Cortex of kidney (tissue), 1 donor: ENCODE measurements at places on chromosomes 7 and 10.

DNA sequence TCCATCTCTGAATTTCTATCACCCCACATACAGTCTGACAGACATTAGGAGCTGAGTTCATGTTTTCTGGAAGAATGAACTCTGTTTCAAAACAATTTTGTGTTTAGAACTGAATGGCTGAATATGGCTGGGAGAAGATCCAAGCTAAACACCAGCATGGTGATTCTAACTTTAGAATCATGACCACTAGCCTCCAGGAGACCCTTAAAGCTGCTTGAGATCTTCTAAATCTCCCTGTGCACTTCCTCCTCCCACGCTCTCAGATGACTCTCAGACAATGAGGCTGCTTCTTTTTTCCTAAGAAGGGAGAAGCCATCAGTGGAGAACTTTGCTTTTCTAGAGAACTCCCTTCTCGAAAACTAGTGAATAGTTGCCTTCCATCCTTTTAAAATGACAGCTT, 711.2 kb downstream of the GRID1 start:
- DNase-seq, result no peak

DNA sequence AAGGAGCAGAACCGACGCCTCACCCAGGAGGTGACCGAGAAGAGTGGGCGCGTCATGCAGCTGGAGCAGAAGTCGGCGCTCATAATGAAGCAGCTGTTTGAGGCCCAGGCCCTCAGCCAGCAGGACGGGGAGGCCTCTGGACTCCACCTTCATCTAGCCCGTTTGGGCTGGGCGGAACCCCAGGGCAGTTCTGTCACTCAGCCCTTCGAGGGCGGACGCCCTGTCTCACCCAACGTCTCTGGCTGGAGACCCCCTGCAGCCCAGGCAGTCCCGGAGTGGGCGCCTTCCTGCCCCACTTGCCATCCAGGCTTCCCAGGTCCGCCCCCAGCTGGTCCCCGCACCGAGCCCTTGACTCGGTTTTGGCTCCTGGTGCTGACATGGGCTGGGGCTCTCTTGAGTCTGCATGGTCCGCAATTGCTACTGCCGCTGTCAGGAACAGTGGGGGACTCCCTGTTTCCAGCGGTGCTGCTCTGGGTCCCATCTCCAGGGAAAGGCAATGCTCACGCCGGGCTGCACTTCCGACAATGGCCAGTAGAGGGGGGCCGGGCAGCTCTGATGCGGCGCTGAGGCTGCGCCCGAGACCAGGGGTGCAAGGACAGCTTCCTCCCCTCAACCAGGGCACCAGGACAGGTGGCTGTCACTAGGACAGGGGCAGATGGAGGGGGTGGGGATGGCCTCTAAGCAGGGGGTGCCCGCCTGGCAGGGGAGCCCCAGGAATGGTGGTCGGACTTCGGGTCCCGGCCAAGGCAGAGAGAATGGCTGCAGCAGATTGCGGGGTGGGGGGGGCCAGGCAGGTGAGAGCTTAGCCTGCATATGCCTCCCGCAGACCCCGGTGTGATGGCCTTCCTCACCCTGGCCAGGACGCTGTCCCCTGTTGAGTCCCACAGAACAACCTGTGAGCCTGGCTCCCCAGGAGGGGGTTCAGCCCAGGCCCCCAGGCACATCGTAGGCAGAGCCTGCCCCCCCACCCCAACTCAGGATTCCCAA, 71.2 kb upstream of the KCTD7 start:
- no peak for DNase-seq

- no peak for DNase-seq
Measured at GRCh38 chr7:76204147-76204546, 2.5 kb downstream of the SRRM3 start.

- DNase-seq, result no peak
Measured at GRCh38 chr7:40315277-40315676, 180.5 kb downstream of the SUGCT start.

DNA sequence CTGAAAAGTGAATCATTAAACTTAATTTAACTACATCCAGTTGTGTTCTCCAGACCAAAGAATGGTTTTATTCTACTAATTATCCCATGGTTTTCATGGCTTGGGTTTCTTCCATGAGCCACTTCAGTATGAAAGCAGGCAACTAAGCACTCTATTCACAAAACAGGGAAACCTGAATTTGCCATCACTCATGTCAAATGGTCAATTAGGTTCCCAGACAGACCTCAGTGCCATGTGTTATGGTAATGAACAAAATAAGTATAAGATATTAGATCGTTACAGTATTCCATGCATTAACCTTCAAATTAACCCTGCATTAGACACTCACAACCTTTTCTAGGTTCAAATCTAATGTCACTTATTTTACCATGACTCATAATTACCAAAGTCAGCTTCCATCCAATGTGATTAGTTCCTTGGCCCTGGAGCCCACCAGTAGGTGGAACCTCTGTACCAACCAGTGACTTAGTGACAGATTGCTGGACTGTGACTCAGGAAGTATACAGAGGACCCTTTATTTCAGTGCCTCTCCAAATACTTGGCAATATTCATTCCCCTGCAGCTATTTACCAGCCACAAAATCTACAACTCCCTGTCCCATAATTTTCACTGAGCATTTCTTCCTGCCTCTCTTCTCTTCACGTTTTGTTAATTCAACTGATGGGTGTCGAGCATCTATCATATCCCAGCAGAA, 1270.2 kb upstream of the SORCS1 start:
- no peak for DNase-seq

DNA sequence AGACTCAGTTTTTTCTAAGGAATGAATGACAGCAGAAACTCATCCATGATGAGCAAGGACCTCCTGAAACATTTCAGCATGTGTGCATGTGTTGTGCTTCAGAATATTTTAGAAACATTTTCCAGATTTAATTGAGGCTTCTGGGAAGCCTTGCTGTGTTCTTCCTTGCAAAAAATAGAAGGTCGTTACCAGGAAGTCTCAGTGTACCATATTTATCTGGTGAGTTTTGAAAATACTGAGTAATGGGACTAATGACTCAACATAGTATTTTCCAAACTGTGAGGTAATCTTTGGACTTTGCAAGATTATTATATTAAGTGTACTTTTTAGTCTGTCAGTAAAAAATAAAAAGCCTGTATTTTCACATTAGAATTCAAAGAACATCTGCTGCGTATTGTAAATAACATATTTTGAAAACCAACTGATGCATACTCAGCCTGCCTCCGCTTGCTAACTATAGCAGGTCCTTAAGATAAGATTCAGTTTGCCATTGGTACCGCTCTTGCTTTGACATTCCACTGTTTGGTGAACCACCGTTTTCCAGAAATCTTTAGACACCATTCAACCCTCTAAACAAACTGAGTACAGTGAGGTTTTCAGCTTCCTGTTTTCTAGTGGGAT, 739.6 kb upstream of the GALNT17 start:
- DNase-seq, result no peak

DNA sequence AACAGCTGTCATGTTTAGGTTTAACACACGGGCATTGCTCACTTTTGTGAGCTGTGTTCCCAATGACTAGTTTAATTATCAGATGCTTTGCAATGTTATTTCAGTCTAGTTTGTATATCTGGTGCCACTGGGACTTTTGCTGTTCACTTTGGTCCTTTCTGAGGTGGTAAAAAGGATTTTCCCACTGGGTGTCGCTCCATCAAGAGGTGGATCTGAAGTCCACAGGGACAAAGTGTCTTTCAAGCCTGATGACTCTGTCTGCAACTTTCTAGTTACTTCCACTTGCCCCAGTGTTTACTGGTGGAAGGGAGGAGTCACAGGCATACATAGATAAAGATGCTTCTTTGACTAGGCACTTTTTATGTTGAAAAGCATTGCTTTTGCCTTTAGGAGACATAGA, 242.2 kb downstream of the HGF start:
- DNase-seq, result no peak

DNA sequence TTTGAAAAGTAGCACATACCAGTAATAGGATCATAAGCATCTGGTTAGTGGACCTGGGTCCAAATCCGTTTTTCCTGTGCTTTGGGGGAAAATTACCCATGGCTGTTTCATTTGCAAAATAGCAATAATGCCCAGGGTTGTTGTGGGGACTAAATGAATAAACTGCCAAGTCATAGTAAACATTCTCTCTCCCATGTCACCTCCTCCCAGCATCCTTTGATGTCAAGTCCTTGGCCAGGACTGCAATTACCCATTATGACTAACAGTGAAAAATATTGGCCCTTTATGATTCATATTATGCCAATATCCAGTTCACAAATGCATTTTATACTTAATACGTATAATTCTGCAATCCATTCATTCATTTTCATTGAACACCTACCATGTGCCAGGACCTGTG, 23.0 kb downstream of the TOMM7 start:
- no peak for DNase-seq

DNA sequence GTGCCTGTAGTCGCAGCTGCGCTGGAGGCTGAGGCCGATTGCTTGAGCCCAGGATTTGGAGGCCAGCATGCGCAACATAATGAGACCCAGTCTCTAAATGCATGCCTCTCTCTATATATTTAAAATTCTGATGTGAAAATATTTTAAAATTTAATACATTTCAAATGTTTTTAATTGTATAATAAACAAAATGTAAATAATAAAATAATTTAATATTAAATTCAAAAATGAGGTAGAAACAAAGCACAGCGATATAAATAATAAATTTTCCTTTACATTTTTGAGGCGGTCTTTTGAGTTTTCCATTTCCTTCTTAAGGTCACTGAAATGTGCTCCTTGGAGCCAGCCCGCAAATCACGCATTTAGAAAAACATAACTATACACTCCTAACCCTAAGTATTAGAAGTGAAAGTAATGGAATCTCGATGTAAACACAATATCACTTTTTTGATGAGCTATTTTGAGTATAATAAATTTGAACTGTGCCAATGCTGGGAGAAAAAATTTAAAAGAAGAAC, 523 bp upstream of the CDK1 start:
- no peak for DNase-seq

DNA sequence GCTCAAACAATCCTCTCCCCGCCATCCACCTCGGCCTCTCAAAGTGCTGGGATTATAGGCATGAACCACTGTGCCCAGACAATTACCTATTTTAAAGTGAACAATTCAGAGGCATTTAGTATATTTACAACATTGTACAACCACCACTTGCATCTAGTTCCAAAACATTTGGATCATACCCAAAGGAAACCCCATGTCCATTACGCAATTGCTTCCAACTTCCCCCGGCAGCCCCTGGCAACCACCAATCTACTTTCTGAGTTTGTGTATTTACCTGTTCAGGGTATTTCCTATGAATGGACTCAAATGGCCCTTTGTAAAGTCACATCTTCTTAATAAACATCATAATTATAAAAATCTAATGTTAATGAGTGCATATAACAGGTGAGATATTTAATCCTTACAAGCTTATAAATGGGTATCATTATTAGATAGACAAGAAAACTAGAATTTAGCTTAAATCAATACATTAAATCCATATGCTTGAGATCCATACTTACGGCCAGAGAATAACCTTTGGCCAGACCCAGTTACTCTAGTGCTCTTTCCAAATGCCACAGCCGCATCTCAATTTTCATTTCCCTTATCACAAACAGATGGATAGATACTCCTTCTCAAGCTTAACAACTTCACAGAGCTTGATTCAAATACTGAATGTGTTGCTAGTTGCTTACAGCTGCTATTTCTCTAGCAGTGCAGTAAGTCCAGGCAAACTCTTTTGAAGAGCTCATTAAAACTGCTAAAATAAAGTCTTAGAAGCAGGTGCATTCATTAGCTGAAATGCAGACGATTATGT, 133.4 kb upstream of the MKLN1 start:
- DNase-seq, result no peak

GRCh38 chr10:86178401-86179152, 188.0 kb downstream of the GRID1 start:
- DNase-seq, result no peak

GRCh38 chr7:31058688-31059087, 6.6 kb downstream of the ADCYAP1R1 start:
- no peak for DNase-seq

DNA sequence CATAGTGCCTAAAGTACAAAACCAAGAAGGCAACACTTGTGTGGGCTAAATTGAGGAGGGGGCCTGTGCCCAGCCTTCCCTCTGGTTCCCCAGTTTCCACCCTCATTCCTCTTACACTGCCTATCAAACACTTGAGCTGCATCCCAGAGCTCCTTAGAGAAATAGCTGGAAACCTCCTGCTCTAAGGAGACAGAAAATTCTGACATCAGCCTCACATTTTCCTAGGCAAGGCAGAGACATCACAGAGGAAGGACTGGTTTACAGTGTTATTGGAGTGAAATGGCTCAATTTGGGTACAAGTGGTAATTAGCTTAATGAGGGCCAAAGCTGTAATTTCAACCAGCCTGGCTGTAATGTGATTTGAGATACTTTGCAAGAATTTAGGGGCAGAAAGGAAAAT, 192.3 kb upstream of the AOAH start:
- DNase-seq, result no peak

DNA sequence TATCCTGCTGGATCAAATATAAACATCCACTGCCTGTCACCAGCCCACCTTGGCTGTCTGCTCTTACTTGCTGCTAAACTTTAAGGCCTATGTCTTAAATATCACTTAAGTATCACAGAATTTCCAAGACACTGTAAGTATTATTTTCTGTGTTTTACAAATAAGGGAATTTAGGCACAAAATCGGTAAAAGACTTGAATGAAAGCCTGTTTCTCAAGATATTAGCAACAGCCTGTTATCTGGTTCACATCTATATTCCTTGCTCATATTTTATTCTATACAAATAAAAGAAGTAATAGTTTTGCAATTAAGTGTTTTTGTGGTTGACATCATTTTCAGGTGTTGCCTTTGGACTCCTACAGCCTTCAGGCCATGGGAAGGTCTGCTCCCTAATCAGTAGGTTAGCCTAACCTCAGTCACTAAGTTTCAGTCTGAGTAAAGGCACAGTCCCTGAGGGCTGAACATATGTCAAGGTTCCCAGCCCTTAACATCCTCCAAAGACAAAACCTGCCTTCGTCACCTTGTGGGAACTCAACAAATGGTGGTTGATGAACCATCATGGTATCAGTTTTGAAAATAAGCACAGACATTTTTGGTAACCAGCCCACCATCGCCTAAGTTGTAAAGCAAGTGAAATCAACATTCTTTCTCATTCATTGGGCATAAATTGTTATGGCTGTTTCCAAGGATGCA, 127.1 kb downstream of the CREB5 start:
- DNase-seq, result no peak
